Inflammatory macrophage treated with lipopolysaccharide for 4 hours (primary cell): ENCODE measurements at places on chromosomes 1 and 21.

- DNase-seq, result peak; percentile 71
These were observed 60.8 kb upstream of the KCNJ15 start for GRCh38 chr21:38196036-38196435.

DNA sequence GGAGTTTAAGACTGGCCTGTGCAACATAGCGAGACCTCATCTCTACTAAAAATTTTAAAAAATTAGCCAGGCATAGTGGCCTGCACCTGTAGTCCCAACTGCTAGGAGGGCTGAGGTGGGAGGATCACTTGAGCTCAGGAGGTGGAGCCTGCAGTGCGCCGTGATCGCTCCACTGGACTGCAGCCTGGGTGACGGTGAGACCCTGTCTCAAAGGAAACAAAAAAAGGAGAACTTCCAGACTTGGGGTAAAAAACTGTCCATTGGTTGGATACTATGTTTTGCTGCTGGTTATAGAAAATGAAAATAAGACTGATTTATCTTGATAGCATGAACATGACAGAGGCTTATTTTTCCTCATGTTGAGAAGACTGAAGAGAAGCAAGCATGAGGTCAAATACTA, 79.4 kb downstream of the WDR4 start:
- no peak for DNase-seq

- peak; percentile 81 for DNase-seq
These were observed 84.1 kb downstream of the GPR88 start for GRCh38 chr1:100622037-100622436.

DNA sequence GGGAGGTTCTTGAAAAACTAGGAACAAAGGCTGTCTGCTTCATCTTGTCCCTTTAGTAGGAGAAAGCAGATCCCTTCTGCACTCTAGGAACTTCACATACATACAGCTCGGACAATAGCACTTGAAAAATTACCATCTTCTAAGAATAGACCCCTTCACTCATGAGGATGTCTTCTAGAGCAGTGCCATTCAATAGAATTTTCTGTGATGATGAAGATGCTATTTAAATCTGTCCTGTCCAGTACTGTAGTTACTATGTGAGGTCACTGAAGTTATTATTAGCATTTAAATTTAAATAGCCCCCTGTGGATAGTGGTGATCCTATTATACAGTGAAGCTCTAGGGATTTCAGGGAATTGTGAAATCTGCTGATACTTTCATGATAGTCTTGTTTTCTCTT, 46.4 kb upstream of the RAB3GAP2 start:
- DNase-seq, result no peak

- DNase-seq, result no peak
These were observed 22.2 kb upstream of the RAP1A start for GRCh38 chr1:111597426-111597825.

DNA sequence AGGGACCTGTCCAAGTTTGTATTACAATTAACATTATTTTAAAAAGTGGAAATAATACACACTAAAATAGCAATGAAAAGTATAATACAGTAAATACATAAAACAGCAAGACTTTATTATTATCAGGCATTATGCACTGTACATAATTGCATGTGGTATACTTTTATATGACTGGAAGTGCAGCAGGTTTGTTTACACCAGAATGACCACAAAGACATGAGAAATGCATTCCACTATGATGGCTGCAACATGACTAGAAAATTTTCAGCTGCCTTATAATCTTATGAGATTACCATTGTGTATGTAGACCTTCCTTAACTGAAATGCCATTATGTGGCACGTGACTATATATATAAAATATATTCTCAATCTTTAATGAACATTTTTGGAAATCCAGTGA, 1699.6 kb downstream of the KCNT2 start:
- no peak for DNase-seq

GRCh38 chr1:38788341-38789336, 70.9 kb downstream of the RRAGC start:
- no peak for DNase-seq

GRCh38 chr1:109824349-109825115, 60.8 kb upstream of the EPS8L3 start:
- no peak for DNase-seq

DNA sequence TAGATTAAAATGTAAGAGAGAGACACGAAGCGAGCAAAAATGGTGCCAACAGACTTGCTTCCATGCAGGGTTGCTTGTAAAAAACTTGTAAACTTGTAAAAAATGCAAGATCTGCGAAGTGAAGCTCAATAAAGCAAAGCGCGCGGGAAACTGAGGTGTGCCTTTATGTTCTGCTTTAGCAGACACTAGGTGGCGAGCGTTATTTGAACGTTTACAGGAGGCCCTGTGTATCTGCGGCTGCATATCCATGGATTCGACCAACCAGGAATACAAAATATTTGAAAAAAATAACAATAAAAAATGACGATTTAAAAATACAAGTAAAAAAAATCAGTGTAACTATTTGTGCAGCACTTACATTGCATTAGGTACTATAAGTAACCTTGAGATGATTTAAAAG, 1.5 kb downstream of the UBE2G2 start:
- no peak for DNase-seq

- DNase-seq, result no peak
These were observed 103.3 kb upstream of the SLC45A1 start for GRCh38 chr1:8214501-8215173.

- DNase-seq, result no peak
These were observed 217.5 kb upstream of the PLXNA2 start for GRCh38 chr1:208461680-208462079.

- peak; percentile 62 for DNase-seq
These were observed 68.7 kb downstream of the RGL1 start for GRCh38 chr1:183873642-183874041.

DNA sequence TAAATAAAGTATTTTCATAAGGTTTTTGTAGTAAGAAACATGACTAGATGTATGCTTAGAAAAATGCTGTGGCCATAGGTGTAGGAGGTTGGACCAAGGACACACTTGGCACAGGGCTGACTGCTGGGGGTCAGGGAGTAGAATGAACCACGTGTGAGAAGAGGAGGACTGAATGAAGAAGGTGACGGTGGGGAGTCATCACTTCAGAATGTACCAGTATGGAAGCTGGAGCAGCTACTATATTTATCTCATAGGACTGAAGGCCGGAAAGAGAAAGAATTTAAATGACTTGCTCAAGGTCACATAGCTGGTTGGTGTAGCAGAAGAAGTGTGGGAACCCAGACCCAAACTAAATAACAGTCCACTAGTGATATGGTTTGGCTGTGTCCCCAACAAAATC, 79.8 kb upstream of the HAO2 start:
- DNase-seq, result no peak

- DNase-seq, result no peak
These were observed 29.3 kb downstream of the RSPH1 start for GRCh38 chr21:42466700-42467099.

DNA sequence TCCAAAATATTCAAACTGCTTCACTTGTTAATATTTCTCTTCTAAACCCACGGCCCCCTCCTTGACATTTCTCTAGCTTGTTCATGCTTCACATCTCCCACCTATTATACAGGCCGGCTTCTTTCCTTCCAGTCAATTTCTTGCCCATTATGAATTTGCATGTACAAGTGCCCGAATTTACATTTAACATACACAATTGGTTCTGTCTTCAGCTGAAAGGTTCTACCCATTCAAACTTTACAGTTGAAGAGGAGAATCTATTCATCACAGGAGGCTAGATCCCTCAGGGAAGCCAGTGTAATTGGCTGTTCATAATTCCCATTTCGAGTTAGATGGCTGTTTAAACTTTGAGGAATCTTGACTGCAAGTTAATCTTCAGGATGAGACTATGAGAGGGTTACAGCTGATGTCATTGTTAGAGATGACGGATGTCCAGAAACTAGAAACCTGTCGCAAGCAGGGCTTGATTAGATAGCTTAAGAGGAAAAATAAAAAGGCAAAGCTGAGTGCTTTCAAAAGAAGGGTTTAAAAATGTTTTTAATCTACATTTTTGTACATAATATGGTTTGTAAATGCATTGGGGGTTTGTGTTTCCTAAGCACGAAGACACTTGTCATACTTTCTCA, 157.0 kb downstream of the ADSS2 start:
- DNase-seq, result peak; percentile 40

DNA sequence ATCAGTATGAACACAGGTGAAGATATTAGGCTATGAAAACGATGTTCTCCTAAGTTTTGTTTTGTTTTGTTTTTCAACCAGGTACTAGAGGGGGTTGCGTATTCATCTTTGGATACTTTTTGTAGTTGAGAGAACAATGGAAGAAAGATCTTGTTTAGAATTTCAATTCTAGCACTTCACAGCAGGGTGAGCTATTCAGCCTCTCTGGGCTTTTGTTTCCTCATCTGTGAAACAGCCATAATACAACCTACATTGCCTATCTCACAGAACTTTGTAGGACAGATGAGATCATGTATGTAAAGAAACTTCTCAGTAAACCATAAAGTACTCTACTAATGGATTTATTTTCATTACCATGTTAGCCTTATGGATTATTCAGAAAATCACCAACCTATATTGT, 199.5 kb downstream of the GPATCH2 start:
- no peak for DNase-seq

- DNase-seq, result no peak
These were observed 232.3 kb downstream of the GPR52 start for GRCh38 chr1:174680101-174680500.

DNA sequence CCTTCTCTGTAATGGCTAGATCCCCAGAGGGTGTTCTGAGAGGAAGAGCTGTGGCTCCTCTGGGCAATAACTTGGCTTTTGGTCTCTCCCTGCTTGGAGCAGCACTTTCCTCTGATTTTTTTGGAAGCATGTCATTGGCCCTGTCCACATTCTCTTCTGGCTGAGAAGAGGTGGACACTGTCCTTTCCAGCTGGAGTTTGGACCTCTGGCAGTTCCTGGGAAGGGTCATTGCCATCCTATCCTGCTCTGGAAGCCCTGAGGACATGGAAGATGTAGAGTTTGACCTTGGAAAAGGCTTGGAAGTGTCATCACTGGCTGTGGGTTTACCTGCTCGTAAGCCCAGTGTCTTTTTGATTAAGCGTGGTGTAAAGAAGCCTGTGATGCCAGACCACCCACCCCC, 26.8 kb downstream of the TOR3A start:
- DNase-seq, result no peak

GRCh38 chr1:183505454-183506089, 33.3 kb downstream of the SMG7 start:
- no peak for DNase-seq

DNA sequence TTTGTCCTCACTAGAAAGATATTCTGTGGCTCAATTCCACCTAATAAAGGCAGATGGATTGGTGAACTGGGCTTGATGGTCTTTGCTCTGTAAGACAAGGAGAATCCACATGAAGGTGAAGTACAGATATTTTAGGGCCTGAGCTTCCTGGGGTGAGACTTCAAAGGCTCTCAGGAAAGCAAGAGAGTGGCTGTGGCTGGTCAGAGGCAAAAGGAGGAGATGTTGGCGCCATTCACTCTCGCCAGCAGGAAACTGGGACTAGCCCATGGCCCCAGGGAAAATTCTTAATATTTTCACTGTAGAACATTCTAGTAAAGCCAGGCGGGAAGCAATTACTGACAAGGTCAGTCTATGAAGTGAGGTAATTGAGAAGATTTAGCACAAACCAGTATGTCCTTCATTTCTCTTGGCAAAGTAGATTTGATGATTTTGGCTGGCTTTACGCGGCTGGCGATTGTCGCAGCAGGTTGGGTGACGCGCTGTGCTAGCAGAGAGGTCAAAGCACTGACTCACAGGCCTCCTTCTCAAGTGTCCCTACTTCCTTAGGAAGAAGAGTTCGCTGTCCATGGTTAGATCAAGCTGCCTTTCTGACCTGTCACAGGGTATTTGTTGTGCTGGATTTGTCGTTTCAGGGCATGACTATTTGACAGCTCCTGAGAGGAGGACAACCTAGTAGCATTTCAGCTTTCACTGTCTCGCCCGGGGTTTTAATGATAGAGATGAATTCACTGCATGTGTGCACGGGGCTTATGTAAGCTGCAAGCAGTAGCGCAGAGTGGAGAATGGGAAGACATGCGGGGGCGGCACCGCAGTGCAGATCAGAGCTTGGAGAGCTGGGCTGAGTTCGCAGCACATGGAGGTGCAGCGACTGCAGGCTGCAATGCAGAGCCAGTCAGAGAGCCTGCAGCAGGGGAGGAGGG, 32.7 kb downstream of the XCL1 start:
- DNase-seq, result no peak

DNA sequence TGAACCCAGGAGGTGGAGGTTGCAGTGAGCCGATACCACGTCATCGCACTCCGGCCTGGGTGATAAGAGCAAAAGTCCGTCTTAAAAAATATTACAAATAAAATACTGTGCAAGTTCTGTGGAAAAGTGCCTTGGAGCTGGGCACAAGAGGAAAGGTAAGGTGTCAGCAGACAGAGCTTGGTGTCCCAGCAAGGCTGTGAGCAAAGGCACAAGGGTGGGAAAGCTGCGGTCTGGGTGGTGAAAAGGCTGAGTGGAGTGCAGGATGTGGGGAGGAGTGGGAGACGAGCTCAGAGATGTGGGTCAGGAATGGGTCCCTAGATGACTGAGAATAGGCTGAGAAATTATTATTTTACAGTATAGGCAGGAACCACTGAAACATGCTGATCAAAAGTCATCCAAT, 150.6 kb downstream of the RHOU start:
- no peak for DNase-seq

GRCh38 chr21:25985990-25986389, 184.6 kb downstream of the APP start:
- DNase-seq, result no peak

DNA sequence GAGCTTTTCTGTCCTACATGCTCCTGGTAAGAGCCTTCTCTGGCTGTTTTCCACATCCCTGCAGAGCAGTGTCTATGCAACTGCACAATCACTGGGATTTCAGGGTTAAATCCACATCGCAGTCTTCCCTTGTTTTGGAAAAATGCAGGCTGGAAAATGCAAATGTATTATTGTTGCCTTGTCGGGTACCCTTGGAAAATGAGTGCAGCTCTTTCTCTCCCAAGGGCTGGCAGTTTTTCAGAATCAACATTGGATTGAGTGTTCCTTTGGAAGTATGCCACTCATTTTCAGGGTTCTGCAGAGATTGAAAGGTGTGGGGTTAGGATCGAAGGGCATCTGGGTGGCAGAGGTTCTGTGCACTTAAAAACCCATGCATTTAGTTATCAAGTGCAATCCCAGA, 3.2 kb downstream of the NOS1AP start:
- DNase-seq, result no peak

- DNase-seq, result no peak
These were observed 445.3 kb downstream of the RWDD3 start for GRCh38 chr1:95679262-95679661.

DNA sequence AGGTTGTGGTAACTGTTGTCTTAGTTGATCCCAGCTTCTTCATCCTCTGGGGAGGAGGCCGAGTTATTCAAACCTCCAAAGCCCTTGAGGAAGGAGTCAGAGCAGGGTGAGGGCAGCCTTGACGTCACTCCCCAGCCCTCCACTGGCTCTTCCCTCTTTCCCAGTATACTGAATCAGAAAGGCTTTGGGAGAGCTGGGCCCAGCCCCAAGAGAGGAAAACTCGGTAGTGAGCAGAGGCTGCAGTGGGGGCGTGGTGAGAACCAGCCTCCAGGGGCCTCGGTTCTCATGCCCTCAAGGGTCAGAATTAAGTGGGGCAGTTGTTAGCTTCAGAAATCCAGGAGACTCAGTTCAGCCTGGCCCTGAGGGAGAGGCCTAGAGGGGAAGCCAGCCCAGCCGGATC, 1.8 kb upstream of the GJA4 start:
- no peak for DNase-seq

GRCh38 chr1:173884701-173885100, 16.5 kb downstream of the ZBTB37 start:
- no peak for DNase-seq
